Renal pelvis (tissue), 12 donors: ENCODE measurements at places on chromosomes 1 and 21. TPM values are rescaled to one million over a fixed set of nuclear protein-coding genes. Genes with fewer than 3 reads are reported as not detected.

GRCh38 chr1:27554759-27555699, 48.9 kb downstream of the AHDC1 start:
- no peak for DNase-seq

DNA sequence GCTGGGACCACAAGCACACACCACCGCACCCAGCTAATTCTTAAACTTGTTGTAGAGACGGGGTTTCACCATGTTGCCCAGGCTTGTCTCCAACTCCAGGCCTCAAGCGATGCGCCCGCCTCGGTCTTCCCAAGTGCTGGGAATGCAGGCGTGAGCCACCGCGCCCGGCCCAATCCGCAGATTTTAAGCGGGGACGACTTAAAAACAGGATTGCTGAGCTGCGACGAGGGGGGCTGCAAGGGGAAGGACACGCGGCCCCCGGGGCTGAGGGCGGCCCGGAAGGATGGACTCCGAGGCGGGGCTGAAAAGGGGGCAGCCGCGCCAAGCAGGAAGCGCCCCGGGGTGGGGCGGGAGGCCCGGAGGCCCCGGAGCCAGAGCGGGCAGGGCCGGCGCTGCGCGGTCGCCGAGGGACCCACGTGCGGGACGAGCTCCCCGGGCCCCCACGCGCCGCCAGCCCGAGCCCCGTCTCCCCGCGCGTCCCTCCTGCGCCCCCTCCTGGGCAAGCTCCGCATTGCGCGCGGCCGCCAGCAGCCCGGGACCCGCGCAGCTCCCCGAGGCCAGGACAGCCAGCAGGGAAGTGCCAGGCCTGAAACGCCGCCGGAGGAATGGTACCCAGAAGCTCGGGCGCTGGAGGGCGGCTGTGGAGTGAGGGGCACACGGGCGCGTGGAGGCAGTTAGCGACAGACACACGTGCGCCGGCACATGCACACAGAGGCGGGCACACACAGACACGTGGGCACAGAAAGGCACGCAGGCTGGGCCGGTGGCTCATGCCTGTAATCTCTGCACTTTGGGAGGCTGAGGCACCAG, 5.5 kb upstream of the PRKCZ start:
- DNase-seq = peak; percentile 41

- no peak for DNase-seq
Measured at GRCh38 chr1:91765293-91765692, 120.7 kb downstream of the TGFBR3 start.

DNA sequence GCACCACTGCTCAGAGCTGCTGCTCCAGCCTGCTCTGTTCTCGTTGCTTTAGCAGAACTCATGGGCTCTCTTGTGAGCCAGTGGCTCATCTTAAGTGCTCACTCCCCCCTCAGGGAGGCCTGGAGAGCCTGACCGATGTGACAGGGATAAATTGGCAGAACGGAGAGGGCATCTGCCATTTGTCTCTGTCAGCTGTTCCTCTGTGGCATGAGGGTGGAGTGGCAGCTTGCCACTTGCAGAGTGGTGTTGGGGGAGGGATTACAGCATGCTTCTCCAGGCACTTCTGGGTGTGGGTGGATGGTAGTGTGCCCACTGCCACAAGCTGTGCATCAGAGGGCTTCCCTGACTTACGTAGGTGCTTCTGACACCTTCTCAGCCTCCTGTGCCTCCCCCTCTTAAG, 229.5 kb downstream of the PAPPA2 start:
- DNase-seq = no peak

GRCh38 chr1:178093951-178094738, at the start of gene RASAL2:
Gene RASAL2 (plus strand): TSS chr1:178094104. CDS start chr1:178094493, 389 bp downstream.
- DNase-seq = peak; percentile 71

GRCh38 chr1:226061068-226061840, 1.3 kb upstream of the H3-3A start:
- DNase-seq = no peak

GRCh38 chr1:247336390-247336789, 4.7 kb upstream of the ZNF496 start:
- DNase-seq = no peak

- DNase-seq = peak; percentile 75
Measured at GRCh38 chr1:43558346-43558841, 27.7 kb downstream of the PTPRF start.

DNA sequence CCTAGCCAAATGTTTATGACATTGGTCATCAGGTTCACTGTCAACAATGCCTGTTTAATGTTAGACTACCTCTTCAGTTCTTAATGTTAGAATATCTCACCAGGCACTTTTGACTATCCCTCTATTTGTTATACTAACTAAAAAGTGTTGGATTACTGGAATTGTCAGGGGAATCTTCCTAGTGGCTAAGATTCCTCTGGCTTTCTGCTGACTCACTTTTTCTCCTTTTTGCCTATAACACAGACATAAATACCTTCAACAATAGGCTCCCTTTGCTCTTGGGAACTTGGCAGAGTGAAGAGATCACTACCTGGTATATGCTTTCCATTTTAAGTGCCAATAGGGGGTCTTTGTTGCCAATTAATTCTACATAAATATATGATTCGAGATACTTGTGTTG, 68.5 kb downstream of the TMEM200B start:
- DNase-seq = no peak

DNA sequence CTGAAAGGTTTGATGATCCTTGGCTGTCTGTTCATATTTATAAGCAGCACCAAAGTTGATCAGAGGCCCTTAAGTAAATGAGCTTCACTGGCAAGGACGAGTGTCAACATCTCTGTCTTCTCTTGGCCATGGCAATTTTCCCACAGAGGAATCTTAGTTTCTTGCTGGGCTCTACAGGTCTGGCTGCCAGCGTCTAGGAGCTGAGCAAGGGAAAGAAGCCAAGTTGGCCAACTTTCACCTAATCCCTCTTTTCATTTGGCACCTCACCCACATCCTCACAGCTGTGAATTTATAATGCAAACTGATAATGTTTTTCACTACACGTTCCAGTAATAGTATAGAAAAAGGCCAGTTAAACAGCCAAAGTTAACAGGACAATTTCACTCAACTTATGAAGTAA, 99.0 kb upstream of the LBR start:
- no peak for DNase-seq

DNA sequence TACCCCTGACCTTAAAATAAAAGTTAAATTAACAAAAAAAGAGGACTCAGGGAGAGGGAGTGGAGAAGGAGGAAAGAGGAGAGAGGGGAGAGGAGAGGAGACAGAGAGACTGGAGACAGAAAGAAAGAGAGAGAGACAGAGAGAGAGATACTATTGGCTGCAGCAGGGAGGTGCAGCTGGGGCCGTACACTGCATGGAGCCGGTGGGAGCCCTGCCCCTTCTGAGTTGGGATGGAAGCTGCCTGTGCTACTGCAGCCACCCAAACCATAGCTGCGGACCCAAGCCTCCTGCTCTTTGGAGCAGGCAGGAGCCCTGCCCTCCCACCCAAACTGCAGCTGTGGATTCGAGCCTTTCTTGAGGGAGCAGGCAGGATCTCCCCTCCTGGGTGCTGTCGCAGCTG, 32.7 kb upstream of the HP1BP3 start:
- no peak for DNase-seq

DNA sequence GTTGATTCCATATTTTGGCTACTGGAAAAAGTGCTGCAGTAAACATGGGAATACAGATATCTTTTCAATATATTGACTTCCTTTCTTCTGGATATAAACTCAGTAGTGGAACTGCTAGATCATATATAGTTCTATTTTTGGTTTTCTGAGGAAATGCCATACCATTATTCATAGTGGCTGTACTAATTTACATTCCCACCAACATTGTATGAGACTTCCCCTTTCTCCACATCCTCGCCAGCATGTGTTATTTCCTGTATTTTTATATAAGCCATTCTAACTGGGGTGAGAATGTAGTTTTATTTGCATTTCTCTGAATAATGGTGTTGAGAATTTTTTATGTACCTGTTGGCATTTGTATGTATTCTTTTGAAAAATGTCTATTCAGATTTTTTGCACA, 385.2 kb downstream of the NUF2 start:
- DNase-seq = no peak

- DNase-seq = no peak
Measured at GRCh38 chr1:228084325-228084724, 1.8 kb downstream of the ARF1 start.

GRCh38 chr1:20660363-20660762, 806 bp downstream of the DDOST start:
- DNase-seq = no peak

- DNase-seq = no peak
Measured at GRCh38 chr1:75438355-75438754, 172.6 kb downstream of the SLC44A5 start.

GRCh38 chr1:196136396-196136795, 471.8 kb downstream of the KCNT2 start:
- no peak for DNase-seq

DNA sequence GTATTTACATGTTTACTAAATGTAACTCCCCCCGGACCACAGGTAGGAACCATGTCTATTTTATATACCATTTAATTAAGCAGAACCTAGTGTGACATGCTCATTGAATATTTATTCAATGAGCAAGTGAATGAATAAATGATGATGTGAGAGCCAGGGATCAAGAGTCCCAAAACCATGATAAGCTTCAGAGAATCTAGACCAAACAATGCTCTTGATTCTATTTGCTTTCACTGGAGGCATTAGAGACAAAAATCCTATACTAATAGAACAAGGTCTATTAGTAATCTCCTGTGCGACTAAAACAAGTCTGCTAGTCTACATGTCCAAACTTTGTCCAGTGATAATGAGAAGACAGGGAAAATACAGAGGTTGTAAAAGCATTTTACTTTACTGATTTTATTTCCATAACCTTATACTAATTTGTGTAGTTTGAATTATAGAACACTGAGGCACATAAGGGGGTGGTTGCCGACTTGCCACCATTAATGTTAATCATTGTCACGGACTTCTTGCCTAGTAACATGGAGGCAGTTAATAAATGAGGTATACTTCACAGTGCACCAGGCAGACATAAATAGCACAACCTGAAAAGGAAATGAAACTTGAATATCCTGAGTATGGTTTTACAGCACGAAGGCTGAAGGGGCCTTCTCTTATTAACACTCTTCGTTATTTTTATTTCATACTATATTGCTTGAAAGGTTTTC, 69.8 kb downstream of the TBX15 start:
- no peak for DNase-seq

DNA sequence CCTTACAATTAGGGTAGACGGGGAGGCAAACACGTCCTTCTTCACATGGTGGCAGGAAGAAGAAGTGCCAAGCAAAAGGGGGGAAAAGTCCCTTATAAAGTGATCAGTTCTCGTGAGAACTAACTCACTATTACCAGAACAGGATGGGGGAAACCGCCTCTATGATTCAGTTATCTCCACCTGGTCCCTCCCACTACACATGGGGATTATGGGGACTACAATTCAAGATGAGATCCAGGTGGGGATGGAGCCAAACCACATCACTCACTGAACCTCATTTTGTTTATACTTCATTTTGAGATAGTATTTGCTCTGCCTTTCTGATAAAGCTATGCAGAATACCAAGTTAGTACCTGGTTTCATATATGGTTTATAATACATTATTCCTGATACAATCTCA, 26.5 kb downstream of the APP start:
- no peak for DNase-seq

DNA sequence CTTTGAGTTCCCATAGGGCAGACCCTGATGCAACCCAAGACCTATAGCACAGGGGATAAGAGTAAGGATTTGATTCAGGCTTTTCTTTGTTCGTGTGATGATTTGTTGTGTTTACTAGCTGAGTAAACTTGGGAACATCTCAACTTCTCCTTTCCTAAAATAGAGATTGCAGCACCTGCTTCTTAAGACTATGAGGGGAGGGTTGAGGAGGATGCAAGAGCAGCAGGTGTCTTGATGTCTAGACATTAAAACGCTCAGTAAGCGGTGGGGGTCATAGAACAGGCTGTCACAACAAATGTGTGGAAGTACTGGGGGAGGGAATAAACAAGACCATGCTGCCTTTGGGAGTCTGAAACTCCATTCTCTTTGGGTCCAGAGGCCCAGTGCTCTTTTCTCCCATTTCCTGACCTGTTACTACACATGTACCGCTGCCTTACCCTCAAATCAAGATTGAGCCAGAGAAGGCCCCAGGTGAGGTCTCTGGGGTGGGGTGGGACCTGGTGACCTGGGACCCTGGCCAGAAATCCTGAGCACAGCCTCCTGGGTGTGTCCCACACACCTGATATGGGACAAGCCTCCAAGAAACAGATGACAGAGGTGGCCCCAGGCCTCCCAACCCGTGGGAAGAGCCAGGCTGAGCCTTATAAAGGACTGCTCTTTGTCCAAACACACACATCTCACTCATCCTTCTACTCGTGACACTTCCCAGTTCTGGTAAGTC, at the start of gene S100A7A:
Gene S100A7A, plus strand, starts transcription at position 671 of the 721 bp plus-strand sequence. CDS start 1,563 bp downstream, outside the sequence.
- no peak for DNase-seq

DNA sequence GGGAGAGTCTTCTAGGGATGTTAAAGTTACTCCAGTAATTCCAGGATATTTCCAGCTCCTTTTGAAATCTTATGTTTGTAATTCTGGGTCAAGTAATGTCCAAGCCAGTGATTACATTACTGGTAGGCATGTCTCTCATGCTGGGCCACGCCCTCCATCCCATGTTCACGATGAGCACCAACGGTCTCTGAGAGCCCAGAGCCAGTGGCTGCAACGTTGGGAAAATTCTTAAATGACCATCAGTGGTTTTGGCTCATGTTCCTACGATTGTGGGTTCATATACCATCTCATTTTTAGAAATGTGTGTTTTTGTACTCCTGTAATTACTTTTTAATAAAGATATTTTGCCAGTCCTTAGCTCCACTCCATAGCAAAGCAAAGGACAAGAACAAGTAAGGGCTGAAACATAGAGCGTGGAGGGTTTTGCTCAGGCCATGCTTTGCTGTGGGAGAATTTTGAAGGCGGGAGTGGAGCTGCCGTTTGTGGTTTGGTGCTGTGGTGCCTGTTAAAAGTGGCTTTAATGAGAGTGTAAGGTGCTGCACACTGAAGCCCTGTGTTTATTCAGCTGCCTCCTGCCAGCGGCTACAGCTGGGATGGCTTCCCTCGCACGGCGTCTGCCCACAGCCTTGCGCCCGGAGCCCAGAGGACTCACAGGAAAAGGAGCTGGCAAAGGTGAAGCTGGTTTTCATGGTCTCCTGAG, 28.9 kb downstream of the VANGL1 start:
- no peak for DNase-seq

- DNase-seq = no peak
Measured at GRCh38 chr1:229553621-229554130, 4.8 kb downstream of the ABCB10 start.

The DMRTA2 gene
- polyA plus RNA-seq = not detected

The CA6 gene
- 0.30 TPM for polyA plus RNA-seq

The OR6N1 gene
- not detected for polyA plus RNA-seq

The HSD3B1 gene
- 0.82 TPM for polyA plus RNA-seq

The RPE65 gene
- polyA plus RNA-seq = 0.10 TPM

The FCRL2 gene
- not detected for polyA plus RNA-seq

The ARL8A gene
- 41.1 TPM for polyA plus RNA-seq

The RIIAD1 gene
- polyA plus RNA-seq = not detected

The FCRLB gene
- 5.9 TPM for polyA plus RNA-seq

The PBXIP1 gene
- polyA plus RNA-seq = 76.2 TPM

The BMP8A gene
- 0.86 TPM for polyA plus RNA-seq

The LCA5L gene
- 5.0 TPM for polyA plus RNA-seq

The RNU1-1 gene
- polyA plus RNA-seq = not detected

The ZBTB8OS gene
- polyA plus RNA-seq = 36.7 TPM
